ENCODE measurements at places on chromosomes 6 and 20.

DNA sequence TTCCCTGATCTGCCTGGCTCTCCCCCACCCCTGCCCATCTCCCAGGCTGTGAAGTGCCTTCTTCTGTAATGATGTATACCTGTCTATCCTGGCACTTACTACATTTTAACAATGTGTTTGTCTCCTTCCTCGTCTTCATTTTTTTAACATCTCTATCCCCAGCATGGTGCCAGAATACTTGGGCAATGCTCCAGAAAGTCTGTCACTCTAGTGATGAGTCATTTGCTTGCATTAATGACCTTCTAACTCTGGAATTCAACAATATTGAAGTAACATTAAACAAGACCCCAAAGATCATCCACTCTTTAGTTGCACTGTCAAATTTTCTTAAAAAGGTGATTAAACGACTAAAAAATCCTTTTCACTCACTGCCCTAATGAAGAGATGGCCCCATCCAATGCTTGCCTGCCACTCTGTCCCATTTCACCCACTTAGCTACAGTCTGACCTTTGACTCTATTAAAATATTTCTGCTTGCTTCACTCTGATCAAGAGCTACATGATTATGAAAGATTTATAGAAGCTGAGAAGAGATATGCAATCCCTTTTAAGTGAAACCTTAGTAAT lies 7.7 kb upstream of the KLHL31 start:
- DNase-seq: no peak

DNA sequence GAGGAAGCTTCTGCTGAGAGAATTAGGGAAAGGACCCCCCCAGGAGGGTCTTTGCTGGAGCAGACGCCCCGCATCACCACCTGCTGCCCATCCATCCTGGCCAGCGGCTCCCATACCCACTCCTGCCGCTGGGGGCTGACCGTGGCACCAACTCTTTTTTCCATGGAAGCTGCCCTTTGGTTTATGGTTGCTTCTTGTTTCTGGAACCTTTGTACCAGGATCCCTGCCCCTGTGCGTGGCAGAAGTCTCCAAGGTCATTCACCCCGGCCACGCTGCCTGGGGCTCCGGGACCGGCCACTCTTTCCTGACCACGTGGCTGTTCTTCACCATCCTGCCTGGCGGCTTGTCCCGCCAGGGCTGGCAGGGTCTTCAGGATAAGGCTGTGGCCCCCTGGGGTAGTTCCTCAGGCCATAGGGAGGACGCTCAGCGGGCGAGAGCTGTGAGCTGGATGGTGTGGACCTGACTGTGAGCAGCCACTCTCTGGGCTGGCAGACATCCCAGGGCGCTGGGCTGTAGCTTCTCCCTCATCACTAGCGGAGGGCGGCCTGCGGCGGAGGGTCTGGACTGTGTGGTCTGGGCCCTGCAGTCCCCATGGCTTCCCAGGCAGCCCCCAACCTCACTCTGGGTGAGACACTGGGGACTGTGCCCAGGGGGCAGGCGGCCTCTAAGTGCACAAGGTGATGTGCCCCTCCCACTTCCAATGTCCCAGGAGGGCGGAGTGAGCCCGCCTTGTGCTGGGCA lies 22.8 kb upstream of the RBBP8NL start:
- no peak for DNase-seq

- DNase-seq: no peak
Measured at GRCh38 chr20:38159957-38160756, 4.9 kb downstream of the TGM2 start.

DNA sequence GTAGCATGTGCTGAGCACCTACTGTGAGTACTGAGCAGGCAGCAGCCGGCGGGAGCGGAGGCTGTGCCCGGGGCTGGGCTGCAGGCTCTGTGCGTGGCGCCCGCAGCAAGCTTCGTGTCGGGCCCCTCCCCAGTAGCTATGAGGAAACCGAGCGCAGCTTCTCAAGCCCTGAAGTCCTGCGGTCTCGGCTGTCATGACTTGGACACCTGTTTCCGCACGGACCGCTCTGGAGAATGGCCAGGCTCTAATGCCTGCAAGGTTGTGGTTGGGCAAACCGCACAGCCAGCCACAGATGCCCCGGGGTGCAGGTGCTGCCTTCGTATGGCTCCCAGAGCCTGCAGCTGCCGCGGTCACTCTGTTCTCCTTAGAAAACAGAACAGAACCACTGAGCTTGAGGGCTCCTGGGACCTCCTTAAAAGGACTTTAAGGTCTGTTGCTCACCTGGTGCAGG lies 33.7 kb downstream of the PYGB start:
- DNase-seq: no peak

GRCh38 chr6:148736774-148737412 lies 9.9 kb upstream of the UST start:
- DNase-seq: no peak

DNA sequence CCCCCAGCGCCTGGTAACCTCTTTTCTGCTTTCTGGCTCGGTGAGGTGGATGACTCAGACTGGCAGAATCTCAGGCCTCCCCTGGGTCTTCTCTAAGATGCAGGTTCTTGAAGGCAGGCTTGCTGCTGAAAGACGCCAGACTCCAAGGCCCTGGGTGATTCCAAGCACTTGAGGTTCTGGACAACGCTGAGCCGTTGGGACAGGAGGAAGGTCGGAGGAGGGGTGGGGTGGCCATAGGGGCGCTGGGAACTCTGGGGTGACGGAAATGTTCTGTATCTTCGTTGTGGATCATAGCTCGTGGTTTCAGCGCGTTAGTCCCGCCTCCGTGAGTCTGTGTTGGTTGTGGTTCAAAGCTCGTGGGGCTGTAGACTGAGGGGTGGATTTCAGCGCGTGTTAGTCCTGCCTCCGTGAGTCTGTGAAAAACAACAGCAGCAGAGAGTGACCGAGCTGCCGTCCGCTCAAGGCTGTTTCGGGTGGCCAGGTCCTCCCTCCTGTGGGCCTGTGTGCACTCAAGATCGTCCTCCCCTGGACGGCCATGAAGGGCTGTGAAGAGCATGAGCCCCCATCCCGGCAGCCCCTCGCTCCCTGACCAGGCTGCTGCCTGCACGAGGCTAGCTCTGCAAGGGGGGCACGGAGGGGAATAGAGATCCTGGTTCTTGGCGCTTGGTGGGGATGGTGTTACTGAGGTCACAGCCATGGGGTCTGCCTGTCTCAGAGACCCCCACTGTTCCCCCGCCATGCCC lies 7.7 kb downstream of the NTSR1 start:
- peak; percentile 32 for DNase-seq

DNA sequence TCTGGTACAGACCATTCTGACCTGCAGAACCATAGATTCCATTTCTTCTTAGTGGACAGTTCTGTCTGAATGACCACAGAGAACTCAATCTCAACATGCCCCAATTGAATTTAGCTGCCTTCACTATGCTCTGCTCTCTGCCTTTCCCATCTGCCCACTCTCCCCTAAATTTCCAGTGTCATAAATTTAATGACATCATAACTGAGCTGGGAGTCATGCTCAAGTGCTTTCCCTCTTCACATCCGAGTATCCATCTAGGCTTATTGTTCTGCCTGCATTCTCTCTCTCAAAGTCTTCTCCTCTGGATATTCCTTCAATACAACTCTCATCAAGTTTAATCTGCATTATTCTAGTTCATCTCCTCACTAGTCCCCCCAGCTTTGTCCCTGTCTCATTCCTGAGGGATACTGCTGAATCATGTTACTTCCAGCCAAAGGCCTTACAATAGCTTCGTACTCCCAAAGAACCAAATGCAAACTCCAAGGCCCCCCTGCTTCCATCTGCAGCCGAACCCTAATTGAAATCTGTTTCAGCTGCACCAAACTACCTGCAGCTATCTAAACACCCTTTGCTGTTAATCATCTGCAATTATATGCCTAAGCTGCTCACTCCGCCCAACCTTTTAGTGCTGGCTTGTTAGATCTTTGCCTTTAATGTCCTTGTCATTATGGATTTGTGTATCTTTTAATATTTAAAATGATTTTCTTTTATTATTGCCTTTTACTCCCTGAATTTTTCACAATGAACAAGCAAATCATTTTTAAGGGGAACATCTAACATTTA lies 46.1 kb downstream of the SLC35B3 start:
- no peak for DNase-seq

DNA sequence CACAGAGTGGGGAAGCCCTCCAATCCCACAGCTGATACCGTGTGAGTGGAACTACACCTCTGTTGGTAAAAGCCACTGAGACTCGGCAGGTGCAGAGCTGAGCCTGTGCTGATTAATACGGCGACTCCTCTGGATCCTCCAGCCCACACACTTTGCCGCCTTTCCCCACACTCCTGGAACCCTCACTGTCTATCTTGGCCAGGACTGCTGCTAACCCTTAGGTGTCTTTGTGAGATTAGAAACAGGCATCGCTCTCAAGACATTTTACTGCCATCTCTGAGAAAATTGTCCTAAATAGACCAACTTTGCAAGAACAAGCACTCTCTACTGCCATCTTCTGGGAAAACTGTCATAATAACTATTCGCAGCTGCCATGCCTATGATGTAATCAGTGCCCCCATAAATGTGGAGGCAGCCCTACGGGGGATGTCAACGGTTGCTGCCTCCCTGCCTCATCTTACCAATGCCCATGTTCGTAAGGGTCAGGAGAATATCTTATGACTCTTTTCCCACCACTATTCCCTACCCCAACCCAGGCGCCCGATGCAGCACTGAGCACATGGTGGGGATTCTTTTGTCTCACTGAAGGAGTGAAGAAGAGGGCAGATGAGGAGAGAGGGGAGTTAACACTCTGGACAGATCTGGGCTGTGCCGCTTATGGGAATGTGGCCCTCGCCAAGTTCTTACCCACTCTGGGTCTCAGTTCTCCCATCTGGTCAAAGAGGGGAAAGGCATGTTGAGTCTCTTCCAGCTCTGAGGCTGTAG lies 26.1 kb upstream of the KCNB1 start:
- no peak for DNase-seq

DNA sequence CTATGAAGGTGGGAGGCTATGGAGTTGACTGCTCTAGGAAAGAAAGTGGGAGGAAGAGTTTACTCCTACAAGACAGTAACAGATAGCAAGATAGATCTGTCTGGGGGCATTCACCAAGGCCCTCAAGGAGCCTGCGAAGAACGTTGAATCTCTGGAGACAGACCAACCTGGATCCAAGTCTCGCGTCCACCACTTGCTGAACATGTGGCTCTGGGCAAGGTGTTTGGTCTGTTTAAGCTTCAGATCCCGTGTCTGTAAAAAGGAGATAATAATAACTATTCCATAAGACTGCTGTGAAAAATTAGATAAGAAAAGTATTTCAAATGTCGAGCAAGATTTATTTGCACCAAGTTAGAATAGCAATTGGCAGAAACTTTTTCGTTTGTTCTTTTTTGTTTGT lies 8.1 kb upstream of the EEF1A1 start:
- no peak for DNase-seq

DNA sequence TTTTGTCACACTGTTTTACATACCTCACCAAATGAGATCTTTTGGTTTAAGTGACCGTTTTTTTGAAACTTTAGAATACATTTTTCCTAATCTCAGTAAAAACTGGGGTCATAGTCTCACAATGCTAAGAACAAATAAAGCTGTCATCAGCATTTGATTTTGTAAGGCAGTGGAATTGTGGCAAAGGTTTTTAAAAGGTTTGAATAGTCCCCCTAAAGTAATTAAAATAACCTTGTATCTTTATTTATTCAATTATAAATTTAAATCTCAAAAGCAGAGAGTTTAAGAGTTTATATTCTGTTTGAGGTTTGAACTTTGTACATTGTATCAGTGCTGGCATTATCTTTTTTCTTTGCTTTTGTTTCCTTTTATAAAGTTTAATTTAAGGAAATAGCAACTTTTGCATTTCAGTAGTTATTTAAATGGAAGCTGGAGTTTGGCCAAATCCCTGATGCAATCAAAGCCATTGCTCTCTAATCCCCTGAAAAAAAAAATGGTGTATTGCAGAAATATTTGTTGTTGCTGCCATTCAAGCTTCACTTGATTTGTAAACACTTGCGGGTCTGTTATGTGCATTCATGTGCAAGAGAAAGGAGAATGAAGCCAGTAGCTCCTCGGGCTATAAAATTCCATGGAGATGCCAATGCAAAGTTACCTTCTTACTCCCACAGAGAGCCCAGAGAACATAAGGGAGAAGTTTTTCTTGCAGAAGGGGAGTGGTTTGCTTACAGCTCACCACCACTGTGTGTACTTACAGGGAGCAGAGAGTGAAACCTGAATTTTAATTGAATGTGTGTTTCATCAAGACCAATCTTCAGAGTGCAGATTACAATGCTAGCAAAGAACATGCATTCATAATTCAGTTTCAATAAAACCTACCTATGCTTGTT lies 391.8 kb downstream of the ARHGAP18 start:
- DNase-seq: no peak

DNA sequence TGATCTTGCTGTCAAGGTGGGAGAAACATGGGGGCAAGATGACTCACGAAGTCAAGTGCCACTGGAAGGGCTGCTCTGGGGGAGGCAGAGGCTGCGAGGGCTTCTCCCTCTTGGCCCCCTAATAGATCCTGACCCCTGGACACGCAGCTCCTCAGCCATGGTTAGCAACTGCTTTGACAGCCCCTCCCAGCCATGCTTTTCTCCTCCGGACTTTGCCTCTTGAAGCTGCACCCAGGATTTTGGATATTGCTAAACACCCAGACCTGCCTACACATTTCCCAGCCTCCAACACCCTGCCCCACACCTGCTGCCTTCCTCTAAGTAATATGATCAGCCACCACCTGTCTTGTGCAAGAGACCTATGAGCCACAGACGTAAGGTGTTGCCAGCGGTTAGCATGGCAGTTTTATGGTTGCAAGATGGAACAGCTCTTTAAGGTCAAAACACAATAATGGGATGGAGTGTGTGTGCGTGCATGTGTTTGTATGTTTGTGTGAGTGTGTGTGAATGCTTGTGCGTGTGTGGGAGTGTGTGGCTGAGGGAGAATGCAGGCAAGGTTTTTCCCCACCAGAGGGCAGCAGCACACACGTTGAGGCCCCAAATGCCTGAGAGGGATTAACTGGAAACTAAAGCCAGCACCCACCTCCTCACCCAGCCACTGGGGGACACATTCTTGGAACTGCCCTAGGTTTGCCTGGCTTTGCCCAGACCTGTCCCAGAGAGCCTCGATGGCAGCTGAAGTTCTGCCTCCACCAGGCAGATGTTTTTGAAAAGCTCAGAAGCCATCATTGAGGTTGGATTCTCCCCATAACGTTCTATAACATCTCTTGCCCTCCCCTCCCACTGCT lies 2.5 kb downstream of the IP6K3 start:
- peak; percentile 60 for DNase-seq

- DNase-seq: no peak
Measured at GRCh38 chr6:155026022-155026705, 31.0 kb downstream of the TIAM2 start.

GRCh38 chr6:25105070-25105925 lies 169.5 kb upstream of the RIPOR2 start:
- no peak for DNase-seq

GRCh38 chr20:17957505-17958363 lies 10.9 kb downstream of the SNX5 start:
- no peak for DNase-seq
